ENCODE measurements at places on chromosomes 11 and 22.

DNA sequence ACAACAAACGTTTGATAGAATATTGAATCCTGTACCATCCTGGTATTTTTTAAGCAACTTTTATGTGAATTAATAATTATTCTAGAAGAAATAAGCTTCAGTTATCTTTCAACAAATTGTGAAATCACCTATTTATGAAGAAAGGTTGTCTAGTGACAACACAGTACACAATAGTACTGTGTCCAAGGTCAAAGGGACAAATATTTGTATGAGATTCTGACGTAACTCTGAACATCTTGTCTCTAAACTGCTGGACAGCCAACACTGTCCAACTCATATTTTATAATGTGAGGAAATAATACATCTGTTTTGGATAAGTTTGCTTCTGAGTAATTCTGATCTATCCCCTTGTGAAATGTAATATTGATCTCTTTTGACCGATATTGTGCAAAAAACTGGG is 18.9 kb downstream of the CASP5 start:
- DNase-seq = no peak

DNA sequence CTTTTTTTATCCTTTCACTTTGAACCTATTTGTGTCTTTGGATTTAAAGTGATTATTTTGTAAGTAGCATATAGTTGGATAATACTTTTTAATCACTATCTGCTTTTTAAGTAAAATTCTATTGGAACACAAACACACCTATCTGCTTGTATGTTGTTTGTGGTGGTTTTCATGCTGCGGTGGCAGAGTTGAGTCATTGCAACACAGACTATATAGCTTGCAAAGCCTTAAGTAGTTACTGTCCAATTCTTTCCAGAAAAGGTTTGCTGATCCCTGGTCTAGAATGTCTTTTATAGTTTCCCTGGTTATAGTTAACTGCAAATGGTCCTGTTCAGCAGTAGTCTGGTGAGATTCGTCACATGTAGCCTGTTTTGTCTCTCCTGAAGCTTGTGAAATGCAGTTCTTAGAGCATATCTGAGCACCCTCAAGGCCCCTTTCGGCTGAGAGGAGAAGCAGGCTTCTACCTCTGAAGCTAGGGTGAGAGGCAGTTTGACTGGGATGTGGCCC is 21.5 kb downstream of the SHANK3 start:
- no peak for DNase-seq

DNA sequence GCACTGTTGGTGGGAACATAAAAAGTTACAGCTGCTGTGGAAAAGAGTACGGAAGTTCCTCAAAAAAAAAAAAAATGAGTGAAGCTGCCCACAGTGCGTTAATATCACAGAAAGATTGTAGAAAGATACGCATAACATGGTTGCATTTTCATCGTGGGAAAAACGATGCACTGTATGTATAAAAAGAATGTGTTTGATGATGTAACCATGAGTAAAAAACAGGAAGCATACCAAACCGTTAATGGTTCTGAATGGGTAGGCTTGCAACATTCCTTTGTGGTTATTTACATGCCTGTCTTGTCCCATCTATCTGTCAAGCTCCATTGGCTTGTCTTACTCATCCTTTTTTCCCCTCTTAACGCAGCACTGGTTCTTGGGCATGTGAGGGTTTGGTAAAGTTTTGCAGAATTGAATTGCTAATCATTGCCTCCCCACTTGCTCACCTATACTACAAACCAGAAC is 33.8 kb upstream of the DKK3 start:
- no peak for DNase-seq

- DNase-seq = no peak
Observed at GRCh38 chr22:50730941-50731661, 6.9 kb upstream of the ACR start.

GRCh38 chr11:17828311-17828751 is 93.8 kb downstream of the KCNC1 start:
- DNase-seq = no peak

- no peak for DNase-seq
Observed at GRCh38 chr11:25396847-25397246, 900.0 kb downstream of the LUZP2 start.

DNA sequence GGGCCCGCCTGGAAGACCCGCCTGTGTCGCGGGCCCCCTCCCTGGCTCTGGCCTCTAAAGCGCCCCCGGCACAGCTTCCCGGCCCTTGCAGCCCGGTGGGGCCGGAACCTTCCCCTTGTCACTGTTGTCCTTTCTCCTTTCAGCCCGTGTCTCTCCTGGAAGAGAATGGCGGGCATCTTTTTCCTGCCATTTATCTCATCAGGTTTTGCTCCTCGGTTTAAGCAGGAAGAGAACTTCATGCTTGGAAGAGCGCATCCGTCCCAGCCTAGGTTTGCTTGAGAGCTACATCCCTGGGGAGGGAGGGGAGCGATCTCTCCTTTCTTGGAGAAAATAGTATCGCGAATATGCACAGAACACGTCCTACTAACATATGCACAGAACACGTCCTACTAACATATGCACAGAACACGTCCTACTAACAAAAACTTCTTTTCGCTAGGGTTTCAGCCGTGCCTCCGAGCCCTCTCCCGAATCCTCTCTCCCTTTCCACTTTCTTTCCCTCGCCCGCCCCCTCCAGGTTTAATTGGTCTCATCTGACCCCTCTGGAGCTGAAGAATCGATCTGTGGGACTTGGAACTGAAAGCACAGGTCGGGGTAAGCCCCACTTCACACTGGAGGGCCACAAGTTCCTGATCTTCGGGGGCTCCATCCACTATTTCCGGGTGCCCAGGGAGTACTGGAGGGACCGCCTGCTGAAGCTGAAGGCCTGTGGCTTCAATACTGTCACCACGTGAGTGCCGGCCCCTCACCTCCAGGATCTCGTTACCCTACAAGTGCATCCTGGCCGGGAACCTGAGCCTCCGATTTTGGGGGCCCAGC is 1.2 kb downstream of the GLB1L3 start:
- no peak for DNase-seq

DNA sequence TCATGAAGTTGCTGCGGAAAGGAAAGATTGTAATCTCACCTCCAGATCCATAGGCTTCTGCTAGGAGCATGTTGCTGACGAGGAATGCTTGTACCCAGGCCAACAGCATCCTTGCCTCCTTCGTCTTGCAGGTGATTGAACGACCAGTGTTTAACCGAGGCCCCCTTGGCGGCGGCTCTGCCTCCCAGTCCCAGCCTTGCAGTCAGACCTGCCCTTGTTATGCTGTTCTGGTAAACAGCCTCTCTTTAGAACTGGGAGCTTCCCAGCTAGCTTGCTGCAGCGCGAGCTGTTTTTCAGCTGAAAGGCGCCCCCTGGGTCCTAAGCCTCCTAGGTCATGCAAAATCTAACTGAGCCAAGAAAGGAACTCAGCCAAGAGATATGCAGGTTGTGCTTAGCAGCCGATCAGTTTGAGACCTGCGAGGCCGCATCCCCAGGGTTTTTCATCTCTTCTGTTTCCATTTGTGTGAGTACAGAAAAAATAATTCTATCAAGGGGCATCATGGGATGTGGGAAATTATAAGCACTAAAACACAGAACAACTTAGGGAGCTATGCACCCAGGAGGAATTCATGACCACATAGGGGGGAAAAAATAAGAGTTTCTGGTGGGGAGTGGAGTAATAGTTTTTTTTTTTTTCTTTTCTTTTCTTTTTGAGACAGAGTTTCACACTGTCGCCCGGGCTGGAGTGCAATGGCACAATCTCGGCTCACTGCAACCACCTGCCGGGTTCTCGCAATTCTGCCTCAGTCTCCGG is at the start of gene PIK3IP1:
Gene PIK3IP1, minus strand, starts transcription at position 253 of the 754 bp plus-strand sequence. Its CDS starts 144 bp downstream, at position 109.
- peak; percentile 90 for DNase-seq

DNA sequence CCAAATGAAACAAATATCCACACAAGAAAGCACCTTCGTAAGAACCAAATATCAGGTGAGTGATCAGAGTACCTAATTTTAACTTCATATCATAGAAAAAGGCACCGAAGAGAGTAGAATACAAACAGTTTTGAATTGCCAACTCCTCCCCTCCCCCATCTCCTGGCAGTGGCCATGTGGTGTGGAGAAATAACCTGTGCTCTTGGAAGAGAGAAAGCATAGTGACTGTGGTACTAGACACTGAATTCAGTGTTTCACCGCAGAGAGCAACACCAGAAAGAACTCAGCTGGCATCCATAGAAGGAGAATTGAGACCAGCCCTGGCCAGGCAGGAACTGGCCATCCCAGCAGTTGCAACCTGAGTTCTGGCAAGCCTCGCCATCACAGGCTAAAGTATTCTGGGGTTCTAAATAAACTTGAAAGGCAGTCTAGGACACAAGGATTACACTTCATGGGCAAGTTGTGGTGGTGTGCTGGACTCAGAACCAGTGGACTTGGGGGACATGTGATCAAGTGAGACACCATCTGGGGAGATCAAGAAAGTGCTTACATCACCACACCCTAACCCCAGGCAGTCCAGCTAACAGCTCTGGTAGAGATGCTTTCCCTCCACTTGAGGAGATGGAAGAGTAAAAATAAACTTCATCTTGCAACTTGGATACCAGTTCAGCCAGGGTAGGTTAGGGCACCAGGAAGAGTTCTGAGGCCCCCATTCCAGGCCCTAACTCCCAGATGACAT is 1003.2 kb downstream of the NTM start:
- DNase-seq = no peak

DNA sequence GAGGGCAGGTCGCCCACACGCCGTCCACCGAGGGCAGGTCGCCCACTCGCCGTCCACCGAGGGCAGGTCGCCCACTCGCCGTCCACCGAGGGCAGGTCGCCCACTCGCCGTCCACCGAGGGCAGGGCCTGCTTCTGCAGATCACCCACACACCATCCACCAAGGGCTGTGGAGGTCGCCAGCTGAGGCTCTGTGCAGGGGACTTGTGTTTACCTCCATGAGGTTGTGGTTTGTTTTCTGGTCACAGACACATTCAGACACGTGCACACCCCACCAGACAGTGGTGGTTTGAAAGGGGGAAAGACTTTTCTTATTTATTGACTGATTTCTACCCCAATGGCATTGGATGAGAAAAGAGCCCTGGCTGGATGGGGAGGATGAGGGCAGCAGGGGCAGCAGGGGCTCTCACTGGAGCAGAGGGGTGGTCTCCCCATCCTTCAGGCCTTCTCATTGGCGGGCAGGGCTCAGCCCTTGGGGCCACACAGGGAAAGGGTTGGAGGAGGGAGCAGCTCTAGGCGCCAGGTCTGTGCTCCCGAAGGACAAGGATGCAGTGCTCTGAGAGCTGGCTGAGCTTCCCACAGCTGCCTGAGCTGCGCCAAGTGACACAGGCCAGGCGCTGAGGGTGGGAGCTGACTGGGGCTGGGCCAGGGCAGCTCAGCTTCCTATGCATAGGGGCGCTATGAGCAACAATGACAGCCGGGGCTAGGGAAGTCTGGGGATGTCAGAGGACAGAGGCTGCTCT is 252.6 kb upstream of the B3GAT1 start:
- no peak for DNase-seq

- no peak for DNase-seq
Observed at GRCh38 chr22:48090332-48090672, 1327.9 kb downstream of the TBC1D22A start.

DNA sequence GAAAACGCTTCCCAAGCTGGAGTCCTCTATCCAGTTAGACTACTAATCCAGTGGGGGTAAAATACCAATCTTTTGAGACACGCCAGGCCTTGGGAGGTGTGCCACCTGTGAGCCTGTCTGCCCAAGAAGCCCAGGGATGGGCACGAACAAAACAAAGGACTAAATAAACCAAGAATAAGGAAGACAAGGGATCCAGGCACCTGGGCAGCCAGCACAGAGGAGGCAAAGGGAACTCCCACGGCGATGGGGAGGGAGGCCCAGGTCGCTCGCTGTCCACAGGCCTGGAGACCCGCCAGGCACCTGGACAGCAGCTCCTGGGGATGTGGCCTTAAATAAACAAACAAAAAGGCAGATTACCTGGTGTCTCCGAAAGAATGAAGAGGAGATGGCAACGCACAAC is 31.4 kb downstream of the LRFN4 start:
- DNase-seq = no peak

DNA sequence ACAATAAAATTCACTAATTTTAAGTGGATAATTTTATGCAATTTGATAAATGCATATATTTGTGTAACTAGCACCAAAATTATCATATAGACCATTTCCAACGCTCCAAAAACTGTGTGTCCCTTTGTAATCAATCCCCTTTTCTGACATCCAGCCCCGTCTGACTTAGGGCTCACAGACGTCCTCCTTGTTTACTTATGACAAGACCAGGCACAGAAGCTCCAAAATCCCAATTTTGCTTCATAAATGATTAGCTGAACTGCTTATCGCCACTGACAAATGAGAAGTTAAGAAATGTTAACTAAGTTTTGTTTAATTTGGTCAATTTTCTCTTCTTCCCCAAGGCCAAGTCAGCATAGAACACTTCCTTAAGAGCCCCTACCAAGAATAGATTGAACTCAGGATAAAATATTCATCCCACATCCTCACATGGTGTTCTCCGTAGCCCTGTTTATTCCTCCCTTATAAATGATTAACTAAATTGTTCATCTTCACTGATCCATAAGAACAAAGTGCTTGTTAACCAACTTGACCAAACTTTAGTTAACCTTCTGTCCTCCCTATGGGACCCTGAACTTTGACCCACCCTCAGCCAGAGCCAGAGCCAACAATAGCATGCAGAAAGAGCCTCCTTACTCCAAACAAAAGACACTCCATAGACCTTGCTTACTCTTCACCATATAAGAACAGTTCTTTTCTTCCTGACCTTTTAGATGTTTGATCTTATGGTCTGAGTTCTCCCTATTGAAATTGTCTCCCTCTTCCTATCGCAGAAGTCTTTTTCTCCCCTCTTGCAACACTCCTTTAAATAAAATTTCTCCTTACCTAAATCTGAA is 30.8 kb upstream of the GLYAT start:
- DNase-seq = no peak

- no peak for DNase-seq
Observed at GRCh38 chr11:61157743-61158142, 3.5 kb downstream of the VPS37C start.

GRCh38 chr11:19975414-19975990 is 184.8 kb downstream of the DBX1 start:
- DNase-seq = no peak

GRCh38 chr11:114091516-114092397 is 32.2 kb downstream of the ZBTB16 start:
- DNase-seq = no peak

DNA sequence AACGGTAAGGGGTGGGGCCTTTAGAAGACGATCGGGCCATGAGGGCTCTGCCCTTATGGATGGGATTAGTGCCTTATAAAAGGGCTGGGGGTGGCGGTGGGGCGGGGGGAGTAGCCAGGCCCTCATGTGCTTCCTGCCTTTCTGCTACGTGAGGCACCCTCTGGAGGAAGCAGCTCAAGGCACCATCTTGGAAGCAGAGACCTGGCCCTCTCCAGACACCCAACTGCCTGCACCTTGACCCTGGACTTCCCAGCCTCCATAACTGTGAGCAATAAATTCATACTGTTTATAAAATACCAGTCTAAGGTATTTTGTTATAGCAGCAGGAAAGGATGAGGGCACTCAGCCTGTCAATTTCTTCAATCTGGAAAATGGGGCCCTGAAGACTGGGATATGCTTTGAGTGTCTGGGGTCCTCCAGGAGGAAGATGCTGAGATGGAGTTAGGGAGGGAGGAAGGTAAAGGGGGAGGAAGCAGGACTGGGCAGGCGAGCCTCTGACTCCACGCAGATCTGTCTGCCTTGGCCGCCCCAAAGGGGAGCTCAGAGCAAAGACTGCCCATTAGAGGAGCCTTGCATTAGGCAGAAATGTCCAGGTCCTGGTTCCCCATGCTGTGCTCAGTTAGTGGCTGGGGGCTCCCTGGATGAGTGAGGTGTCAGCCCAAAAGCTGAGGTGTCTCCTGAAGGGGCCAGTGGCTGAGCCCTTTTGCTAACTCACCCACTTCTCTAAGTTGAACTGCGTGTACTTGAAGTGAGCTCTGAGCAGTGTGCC is 5.3 kb downstream of the CABP2 start:
- no peak for DNase-seq

- no peak for DNase-seq
Observed at GRCh38 chr11:128924510-128925249, 18.0 kb downstream of the TP53AIP1 start.

GRCh38 chr11:72821221-72821919 is 7.2 kb downstream of the ATG16L2 start:
- DNase-seq = no peak

Data from BE2C (cell line).